Peyer's patch (tissue), 4 donors: ENCODE measurements at places on chromosomes 5 and 9. TPM values are rescaled to one million over a fixed set of nuclear protein-coding genes. Genes with fewer than 3 reads are reported as not detected.
A peak's percentile ranks its signal among the peaks of the same experiment; 100 is the strongest.

DNA sequence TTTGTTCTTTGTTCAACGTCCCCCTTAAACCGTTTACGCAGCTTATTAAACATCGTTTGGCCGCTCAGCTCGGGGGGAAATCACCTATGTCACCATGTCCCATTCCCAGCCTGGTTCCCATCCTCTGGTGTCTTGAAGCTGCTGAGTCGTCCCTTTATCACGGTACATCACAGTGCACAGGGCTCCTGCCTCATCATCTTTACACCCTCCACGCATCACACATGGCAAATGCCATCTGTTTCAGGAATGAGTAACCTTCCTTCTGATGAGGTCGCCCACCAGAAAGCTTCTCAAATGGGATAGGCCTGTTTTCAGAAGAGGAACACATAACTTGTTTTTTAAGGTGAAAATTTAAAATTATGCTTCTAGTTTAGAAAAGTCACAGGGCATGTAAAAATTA is 7.9 kb upstream of the LHX6 start:
- H3K27ac ChIP-seq: no peak overlapping the region
- no peak overlapping the region for H3K4me3 ChIP-seq
- H3K4me1 ChIP-seq: no peaks in the 10 kb centered on the region

GRCh38 chr9:101226161-101226560 is 158.6 kb downstream of the BAAT start:
- H3K27ac ChIP-seq: no peak overlapping the region
- DNase-seq: no peak
- H3K36me3 ChIP-seq: no peaks in the 10 kb centered on the region
- H3K4me3 ChIP-seq: no peak overlapping the region
- no peaks in the 10 kb centered on the region for H3K27me3 ChIP-seq

DNA sequence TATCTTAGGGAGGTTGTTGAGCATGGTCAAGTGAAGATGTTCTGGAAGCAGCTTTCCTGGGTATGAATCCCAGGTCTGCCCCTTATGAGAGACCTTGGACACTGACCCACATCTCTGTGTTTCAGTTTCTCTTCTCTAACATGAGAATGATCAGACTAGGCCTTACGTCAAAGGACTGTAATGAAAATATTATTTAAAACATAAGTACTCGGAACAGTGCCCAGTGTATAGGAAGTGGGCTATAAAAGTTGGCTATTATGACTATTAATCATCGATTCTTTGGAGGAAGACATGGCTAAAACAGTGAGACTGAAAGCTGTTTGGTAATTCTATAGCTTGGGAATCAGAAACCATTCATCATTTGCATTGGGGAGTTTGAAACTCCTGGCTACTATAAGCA is 65.3 kb upstream of the MYO10 start:
- H3K36me3 ChIP-seq: no peaks in the 10 kb centered on the region
- no peaks in the 10 kb centered on the region for H3K27me3 ChIP-seq
- no peak for DNase-seq
- H3K4me1 ChIP-seq: no peaks in the 10 kb centered on the region
- H3K27ac ChIP-seq: no peak overlapping the region

FRRS1L gene
- total RNA-seq: 3.8 TPM

HK3 gene
- 2.7 TPM for total RNA-seq

TMEM232 gene
- total RNA-seq: 5.5 TPM

FABP6 gene
- total RNA-seq: 3,235 TPM

TMEM171 gene
- total RNA-seq: 114 TPM

DNA sequence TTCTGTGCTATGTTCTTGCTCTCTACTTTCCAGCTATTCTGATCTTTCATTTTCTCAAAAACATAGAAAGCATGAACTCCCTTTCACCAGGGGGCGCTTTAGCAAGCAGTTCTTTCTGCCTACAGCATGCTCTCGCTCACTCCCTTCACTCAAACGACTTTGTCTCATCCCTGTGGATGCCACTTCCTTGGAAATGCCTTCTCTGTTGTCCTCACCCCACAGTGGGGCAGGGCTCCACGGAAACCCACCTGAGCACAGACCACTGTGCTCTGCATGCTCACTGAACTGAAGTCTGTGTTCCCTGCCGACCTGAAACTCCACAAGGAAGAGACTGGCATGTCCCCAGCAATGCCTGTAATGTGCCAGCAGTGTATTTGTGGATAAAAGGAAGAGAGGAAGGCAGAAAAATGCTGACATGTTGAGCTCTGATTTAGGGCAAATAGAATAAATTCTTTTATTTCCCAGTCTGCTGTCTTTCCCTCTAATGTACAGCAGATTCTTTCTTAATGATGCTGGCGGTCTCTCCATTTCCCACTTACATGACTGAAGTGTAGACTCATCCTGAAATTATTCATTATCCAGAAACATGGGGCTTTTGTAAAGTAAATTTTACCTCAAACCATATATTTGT is 4.9 kb upstream of the ROR2 start:
- H3K4me1 ChIP-seq: no peaks in the 10 kb centered on the region
- no peak for DNase-seq
- no peaks in the 10 kb centered on the region for H3K27me3 ChIP-seq

SELENOP gene
- total RNA-seq: 1,661 TPM

DNA sequence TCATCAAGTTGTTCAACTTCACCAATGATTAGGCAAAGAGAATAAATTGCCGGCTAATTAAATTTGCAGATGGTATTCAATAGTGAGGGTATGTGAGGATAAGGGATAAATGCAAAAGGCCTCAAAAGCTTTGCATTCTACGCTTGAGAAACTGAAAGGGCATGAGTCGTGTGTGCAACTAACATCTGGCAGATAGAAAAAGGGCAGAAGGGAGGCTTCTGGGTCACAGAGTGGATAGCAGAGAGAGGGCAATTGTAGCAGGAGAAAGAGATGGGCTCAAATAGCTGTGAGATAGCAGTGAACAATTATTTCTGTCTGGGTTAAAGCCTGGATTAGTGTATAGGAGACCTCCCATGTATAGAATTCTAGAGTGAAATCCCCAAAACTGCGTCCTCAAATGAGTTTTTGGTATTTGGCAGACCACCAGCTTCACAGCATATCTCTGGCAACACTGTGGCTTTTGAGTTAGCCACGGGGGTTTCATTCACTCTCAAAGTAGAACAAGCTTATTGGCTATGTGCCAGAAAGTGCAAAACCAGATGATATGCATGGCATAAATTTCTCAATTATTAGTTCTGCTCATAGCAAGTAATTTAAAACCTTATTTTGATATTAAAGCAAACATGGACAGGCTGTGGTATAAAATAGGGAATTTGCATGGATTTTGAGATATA is 586.3 kb downstream of the BRINP1 start:
- H3K4me1 ChIP-seq: no peaks in the 10 kb centered on the region
- no peak overlapping the region for H3K27ac ChIP-seq
- no peak for DNase-seq

DNA sequence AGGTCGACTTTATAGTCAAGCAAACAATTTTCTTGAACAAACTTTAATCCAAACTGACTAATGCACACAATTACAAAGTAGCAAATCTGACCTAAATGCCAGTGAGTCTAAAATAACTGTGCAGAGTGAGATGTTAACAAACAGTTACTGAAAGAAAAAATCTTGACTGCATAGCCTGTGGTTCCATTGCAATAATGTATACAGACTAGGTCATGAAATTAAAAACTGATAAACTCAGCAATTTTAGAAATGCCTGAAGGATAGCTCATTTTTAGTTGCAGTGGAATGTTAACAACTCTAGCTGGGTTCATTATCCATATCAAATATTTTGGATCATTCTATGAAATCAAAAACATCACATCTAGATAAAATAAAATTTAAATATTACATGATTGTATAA is 73.4 kb upstream of the CDH12 start:
- no peaks in the 10 kb centered on the region for H3K36me3 ChIP-seq
- no peak overlapping the region for H3K4me3 ChIP-seq
- no peaks in the 10 kb centered on the region for H3K4me1 ChIP-seq
- no peaks in the 10 kb centered on the region for H3K27me3 ChIP-seq
- H3K27ac ChIP-seq: no peak overlapping the region

PLPP7 gene
- 1.3 TPM for total RNA-seq

- no peaks in the 10 kb centered on the region for H3K27me3 ChIP-seq
- H3K36me3 ChIP-seq: peaks cover 55% of the 10 kb centered on the region
- H3K27ac ChIP-seq: no peak overlapping the region
- H3K4me1 ChIP-seq: no peaks in the 10 kb centered on the region
Observed at GRCh38 chr9:109383356-109383755, 62.5 kb upstream of the EPB41L4B start.

SEMA5A gene
- total RNA-seq: 18.9 TPM

DNA sequence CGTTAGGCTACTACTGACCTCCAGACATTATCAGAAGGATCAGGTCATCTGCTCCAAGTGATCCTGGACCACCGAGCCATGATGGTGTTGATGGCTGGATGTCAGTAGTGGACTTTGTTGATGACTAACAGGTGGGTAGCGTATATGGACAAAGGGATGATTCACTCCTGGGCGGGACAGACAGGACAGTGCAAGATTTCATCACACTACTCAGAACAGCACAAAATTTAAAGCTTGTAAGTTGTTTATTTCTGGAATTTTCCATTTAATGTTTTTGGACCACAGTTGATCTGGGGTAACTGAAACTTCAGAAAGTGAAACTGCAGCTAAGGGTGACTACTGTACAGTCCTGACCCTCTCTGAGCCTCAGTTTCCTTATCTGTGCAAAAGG is 12.7 kb downstream of the PDGFRB start:
- H3K4me1 ChIP-seq: no peaks in the 10 kb centered on the region
- H3K27ac ChIP-seq: peak overlapping the region; percentile 62
- no peaks in the 10 kb centered on the region for H3K36me3 ChIP-seq

CAMSAP1 gene
- 21.0 TPM for total RNA-seq

ORM2 gene
- total RNA-seq: not detected

- no peak for DNase-seq
- H3K36me3 ChIP-seq: no peaks in the 10 kb centered on the region
- H3K4me3 ChIP-seq: no peak overlapping the region
- no peaks in the 10 kb centered on the region for H3K27me3 ChIP-seq
- no peaks in the 10 kb centered on the region for H3K4me1 ChIP-seq
- no peak overlapping the region for H3K27ac ChIP-seq
Observed at GRCh38 chr5:161471211-161471950, 75.1 kb downstream of the GABRB2 start.

PCDHA1 gene
- not detected for total RNA-seq

DNA sequence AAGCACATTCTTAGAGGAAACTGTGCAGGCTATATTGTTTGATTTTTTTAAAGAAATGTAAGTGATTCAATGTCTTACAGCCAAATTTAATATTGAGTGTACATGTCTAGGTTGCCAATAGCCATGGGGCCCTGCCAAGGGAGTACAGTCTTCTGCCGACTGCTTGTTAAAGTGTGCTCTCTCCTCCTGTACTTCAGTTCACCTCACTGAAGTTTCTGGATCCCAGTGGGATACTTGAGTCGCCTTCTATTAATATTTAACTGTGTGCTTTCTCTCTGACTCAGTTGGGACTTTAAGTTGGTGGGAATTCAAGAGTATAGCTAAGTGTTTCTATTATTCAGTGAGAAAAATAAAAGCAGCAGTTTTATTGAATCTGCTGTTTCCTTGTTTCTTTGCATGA is 44.5 kb upstream of the C5orf47 start:
- no peak overlapping the region for H3K27ac ChIP-seq
- DNase-seq: no peak
- no peak overlapping the region for H3K4me3 ChIP-seq
- no peaks in the 10 kb centered on the region for H3K27me3 ChIP-seq

DNA sequence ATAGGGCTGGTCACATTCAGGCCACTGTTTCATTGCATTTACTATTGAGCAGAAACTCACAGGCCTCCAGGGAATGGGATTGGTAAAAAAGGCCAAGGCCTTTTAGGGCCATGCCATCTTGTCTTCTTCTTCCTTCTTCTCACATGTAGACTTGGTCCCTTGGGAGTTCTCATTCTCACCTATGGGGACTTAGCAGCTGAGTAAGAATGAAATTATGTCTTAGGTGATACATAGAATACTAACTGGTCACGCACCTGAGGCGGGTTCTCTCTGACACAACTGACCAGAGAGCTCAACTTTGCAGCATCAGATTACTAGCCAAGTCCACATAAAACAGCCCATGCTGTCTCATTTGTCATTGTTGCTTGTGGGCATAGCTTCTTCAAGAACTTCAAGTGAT is 641.8 kb downstream of the EFNA5 start:
- no peaks in the 10 kb centered on the region for H3K27me3 ChIP-seq
- no peak overlapping the region for H3K4me3 ChIP-seq
- DNase-seq: no peak
- H3K36me3 ChIP-seq: no peaks in the 10 kb centered on the region
- H3K4me1 ChIP-seq: no peaks in the 10 kb centered on the region

DNA sequence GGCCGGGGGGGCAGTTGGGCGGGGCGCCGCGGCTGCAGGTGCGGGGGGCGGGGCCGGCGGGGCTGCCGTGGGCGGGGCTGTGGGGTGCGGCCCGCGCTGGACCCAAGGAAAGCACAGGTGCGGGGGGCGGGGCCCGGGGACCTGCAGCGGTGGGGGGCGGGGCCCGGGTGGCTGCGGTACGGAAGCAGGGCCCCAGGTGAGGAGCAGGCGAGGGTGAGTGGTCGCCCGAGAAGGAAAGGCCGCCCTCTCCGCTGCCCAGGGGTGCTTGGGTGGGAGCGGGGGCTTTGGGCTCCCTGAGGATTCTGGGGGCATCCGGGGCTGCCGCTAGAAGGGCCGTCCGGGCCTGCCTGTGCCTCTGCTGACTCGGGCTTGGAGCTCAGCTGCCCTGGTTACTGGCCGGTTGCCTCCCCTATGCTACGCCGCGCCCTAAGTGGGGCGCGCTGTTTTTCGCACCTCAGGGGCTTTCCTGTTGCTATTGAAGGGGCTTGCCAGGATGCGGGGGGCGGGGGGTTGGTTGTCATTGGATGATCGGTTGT is 767 bp downstream of the RALGPS1 start:
- peak overlapping the region; percentile 80 for H3K4me3 ChIP-seq
- H3K27ac ChIP-seq: peak overlapping the region; percentile 83
- H3K36me3 ChIP-seq: no peaks in the 10 kb centered on the region

PCDHB8 gene
- total RNA-seq: not detected

ECM2 gene
- total RNA-seq: 20.1 TPM

DNA sequence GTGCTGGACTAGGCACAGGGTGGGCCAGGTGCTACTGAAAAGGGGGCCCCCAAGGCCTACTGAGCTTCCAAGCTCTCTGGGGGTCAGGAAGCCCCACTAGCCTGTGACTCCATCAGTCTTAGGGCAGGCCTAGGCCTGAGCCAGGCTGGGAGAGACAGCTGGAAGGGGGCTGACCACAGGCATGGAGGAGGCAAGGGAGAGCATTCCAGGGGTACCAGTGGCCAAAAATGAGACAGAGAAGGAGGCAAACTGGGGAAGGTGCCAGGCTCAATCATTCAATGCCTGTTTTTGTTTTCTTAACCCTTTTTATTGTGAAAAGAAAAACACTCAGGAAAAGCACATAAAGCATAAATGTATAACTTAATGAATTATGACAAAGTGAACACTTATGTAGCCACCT is 26.2 kb upstream of the TCF7 start:
- H3K4me1 ChIP-seq: peaks cover 5% of the 10 kb centered on the region
- H3K27ac ChIP-seq: no peak overlapping the region
- H3K4me3 ChIP-seq: no peak overlapping the region
- H3K27me3 ChIP-seq: no peaks in the 10 kb centered on the region
- no peak for DNase-seq
